ENCODE measurements at places on chromosomes 16 and 17. TPM values are rescaled to one million over a fixed set of nuclear protein-coding genes. Genes with fewer than 3 reads are reported as not detected.

- H3K4me3 ChIP-seq: peak overlapping the region; percentile 43
- no peaks in the 10 kb centered on the region for H3K27me3 ChIP-seq
Observed at GRCh38 chr17:47956791-47957590, 692 bp downstream of the PRR15L start.

DNA sequence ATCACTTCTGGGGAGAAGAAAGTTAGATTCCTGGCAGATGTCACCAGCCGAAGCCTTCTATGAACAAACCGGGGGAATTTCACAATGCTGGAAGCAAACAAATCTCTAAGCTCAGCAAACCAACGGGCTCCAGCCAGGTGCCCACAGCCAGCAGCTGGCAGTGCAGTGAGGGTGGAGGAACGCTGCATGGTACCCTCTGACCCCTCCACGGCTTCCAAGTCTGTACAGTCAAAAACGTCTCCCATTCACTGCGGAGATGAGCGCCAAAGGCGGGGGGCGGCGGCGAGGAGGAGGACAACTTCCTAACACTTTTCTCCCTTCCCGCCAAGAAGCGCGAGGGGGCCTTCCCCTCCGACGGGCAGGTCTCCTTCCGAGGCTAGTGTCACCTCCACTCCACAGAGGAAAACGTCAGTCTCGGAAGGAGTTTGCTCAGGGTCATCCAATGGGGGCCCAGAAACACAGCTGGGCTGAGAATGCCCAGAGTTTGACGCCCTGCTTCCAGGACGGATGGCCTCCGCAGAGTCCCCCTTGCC is 924 bp downstream of the ZNF598 start:
- no peaks in the 10 kb centered on the region for H3K27me3 ChIP-seq
- H3K4me1 ChIP-seq: peaks cover 29% of the 10 kb centered on the region
- H3K4me3 ChIP-seq: peak overlapping the region; percentile 96
- DNase-seq: no peak
- no peaks in the 10 kb centered on the region for H3K36me3 ChIP-seq
- peak overlapping the region; percentile 79 for H3K27ac ChIP-seq

DNA sequence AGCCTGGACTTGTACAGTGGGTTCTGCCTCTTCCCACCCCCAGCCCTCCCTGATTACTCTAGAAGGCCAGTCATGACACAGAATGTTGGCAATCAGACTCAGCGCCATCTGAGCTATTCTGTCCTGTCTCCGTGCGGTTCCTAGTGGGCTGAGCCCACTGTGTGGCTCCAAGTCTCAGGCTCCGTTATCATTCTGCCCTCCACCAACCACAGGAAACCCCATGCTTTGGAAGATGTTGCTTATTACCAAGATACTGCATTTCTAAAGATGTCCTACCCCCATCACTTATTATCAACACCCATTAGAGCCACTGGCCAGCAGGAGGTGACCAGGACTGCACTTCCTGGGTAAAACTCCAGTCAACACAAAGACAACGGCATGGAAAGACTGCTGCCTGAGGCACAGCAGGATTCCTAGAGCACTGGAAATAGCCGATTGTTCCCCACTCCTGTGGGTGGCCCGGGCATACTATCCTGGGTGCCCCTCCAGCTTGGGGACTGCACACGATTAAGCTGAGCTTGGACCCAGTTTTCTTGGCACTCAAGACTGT is 133.6 kb downstream of the AATF start:
- H3K4me3 ChIP-seq: no peak overlapping the region
- H3K4me1 ChIP-seq: no peaks in the 10 kb centered on the region
- no peak overlapping the region for H3K27ac ChIP-seq
- DNase-seq: no peak

BICDL2 gene
- 59.6 TPM for total RNA-seq

DNA sequence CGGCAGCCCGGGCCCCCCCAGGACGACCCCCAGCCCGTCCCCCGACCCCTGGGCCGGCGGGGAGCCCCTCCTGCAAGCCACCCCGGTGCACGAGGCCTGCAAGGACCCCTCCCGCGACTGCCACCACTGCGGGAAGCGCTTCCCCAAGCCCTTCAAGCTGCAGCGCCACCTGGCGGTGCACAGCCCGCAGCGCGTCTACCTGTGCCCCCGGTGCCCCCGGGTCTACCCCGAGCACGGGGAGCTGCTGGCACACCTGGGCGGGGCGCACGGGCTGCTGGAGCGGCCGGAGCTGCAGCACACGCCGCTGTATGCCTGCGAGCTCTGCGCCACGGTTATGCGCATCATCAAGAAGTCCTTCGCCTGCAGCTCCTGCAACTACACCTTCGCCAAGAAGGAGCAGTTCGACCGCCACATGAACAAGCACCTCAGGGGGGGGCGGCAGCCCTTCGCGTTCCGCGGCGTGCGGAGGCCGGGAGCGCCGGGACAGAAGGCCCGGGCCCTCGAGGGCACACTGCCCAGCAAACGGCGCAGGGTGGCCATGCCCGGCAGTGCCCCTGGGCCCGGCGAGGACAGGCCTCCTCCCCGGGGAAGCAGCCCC is 15.6 kb upstream of the ZFPM1 start:
- H3K4me3 ChIP-seq: no peak overlapping the region
- H3K36me3 ChIP-seq: no peaks in the 10 kb centered on the region
- no peak overlapping the region for H3K27ac ChIP-seq

DNA sequence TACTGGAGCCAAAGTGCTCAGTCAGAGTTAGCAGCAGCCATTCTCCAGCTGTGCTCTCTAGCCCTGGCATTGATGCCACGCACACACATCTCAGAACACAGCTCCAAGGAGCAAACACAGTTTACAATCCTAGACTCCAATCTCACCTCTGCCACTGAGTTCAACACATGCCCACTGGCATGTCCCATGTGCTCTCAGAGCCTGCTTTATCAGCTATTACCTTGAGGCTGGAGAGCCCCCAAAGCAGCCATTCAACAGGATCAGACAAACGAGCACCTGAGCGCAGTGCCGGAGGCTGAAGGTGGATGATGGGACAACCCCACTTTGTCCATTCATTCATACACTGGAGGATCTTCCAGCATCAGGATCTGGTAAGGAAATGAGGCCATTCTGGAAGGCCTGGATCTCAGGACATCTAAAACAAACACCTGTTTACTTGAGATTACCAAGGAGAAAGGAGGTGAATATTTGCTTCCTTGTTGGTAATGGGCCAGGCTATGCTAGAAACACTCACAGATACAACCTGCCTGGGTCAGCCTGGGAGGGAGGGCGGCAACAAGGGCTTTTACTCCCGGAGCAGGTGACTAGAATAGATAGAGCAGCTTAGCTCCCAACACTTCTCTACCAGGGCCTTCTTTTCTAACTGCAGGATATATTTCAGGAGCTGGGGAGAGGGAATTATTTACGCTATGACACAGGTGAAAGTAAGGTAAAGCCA is 25.4 kb downstream of the RANBP10 start:
- H3K36me3 ChIP-seq: no peaks in the 10 kb centered on the region
- H3K4me1 ChIP-seq: no peaks in the 10 kb centered on the region
- no peak for DNase-seq
- H3K27me3 ChIP-seq: no peaks in the 10 kb centered on the region

DNA sequence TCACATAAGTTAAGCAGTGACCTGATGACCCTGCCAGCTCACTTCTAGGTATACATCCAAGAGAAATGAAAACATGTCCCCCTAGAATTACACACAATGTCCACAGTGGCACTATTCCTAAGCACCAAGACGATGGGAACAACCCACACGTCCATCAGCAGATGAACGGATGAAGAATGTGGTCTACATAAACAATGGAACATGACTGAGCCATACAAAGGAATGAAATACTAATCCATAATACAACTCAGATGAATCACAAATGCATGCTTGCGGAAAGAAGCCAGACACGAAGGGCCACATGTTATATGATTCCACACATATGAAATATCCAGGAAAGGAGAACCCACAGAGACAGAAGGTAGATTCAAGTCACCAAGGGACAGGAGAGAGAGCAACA is 17.4 kb downstream of the USP22 start:
- DNase-seq: no peak
- H3K4me3 ChIP-seq: no peak overlapping the region
- H3K4me1 ChIP-seq: no peaks in the 10 kb centered on the region
- no peaks in the 10 kb centered on the region for H3K27me3 ChIP-seq
- H3K36me3 ChIP-seq: no peaks in the 10 kb centered on the region

DNA sequence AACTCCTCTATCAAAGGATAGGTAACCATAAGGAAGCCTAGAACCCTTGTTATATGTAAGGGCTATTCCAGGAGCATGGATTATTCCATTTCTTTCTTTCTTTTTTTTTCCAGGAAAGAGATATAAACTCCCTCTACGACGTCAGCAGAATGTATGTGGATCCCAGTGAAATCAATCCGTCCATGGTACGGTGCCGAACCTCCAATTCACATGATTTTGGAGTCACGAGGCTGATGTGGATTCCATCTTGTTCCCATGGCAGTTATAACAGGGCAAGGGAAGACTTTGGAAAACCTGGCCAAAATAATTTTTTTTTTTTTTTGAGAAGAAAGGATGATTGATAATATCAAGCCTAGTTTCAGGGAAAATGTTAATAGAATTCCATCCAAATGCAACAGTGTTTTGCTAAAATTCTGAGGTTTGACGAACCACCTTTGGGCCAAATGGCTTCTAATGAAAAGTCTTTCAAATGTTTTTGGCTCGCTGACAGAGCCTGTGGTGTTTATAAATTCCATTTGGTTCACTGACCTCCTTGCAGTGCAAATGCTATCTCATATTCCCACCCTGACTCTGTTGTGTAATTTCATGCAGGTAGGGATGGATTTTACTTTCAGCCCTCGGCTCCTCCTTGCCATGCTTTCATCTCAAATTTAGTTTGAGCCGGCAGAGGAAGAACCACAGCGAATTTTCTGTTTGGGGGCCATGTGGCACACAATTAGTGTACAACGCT is 90.0 kb downstream of the SDR42E1 start:
- no peaks in the 10 kb centered on the region for H3K36me3 ChIP-seq
- no peak for DNase-seq
- H3K27ac ChIP-seq: no peak overlapping the region
- no peak overlapping the region for H3K4me3 ChIP-seq
- H3K4me1 ChIP-seq: no peaks in the 10 kb centered on the region

MAPT gene
- 11.7 TPM for total RNA-seq

DNA sequence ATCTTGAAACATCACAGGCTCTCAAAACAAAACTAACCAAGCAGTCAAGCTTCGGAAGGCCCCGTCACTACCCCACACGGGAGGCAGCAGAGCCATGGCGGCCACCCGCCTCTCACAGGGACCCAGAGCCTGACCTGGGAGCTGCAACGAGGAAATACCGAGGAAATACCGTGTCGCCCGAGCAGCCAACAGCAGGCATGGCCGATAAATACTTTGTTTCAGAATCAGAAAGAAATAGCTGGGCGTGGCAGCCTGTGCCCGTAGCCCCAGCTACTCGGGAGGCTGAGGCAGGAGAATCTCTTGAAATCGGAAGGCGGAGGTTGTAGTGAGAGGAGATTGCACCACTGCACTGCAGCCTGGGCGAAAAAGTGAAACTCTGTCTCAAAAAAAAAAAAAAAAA is 6.9 kb downstream of the LMF1 start:
- H3K36me3 ChIP-seq: no peaks in the 10 kb centered on the region
- peak overlapping the region; percentile 83 for H3K27ac ChIP-seq
- peaks cover 17% of the 10 kb centered on the region for H3K4me1 ChIP-seq

GRCh38 chr17:71184716-71185115 is 936.1 kb upstream of the SOX9 start:
- DNase-seq: no peak
- no peak overlapping the region for H3K27ac ChIP-seq
- no peaks in the 10 kb centered on the region for H3K4me1 ChIP-seq

DNA sequence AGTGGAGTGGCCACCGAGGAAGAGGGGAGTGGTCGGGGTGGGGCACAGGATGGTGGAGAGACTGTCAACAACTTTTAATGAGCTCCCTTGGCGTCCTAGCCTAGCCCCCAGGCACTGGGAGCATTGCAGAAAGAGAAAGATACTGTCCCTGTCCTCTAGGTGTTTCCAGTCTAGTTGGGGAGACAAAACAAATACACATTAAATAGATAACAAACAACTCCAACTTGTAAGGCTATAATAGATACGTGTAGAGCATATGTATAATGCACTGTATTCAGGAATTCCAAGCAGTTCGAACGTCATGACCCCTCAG is 435 bp upstream of the UBE2O start:
- H3K27me3 ChIP-seq: no peaks in the 10 kb centered on the region
- DNase-seq: no peak
- H3K36me3 ChIP-seq: no peaks in the 10 kb centered on the region

- no peaks in the 10 kb centered on the region for H3K36me3 ChIP-seq
- no peaks in the 10 kb centered on the region for H3K27me3 ChIP-seq
- peak overlapping the region; percentile 32 for H3K27ac ChIP-seq
- peaks cover 18% of the 10 kb centered on the region for H3K4me1 ChIP-seq
Observed at GRCh38 chr17:63626551-63627180, 4.4 kb downstream of the MAP3K3 start.

GRCh38 chr16:66219491-66219890 is 147.0 kb upstream of the CDH5 start:
- H3K27me3 ChIP-seq: no peaks in the 10 kb centered on the region
- no peaks in the 10 kb centered on the region for H3K36me3 ChIP-seq
- H3K27ac ChIP-seq: no peak overlapping the region

- H3K4me3 ChIP-seq: no peak overlapping the region
- no peaks in the 10 kb centered on the region for H3K27me3 ChIP-seq
- H3K4me1 ChIP-seq: peaks cover 5% of the 10 kb centered on the region
Observed at GRCh38 chr17:57424777-57425188, 168.5 kb downstream of the MSI2 start.

MT1M gene
- 37.4 TPM for total RNA-seq

ADCY7 gene
- 2.0 TPM for total RNA-seq

GRCh38 chr16:3281222-3281820 is 2.0 kb upstream of the ZNF263 start:
- H3K36me3 ChIP-seq: peaks cover 5% of the 10 kb centered on the region
- H3K4me1 ChIP-seq: peaks cover 9% of the 10 kb centered on the region
- H3K27me3 ChIP-seq: no peaks in the 10 kb centered on the region
- no peak for DNase-seq
- H3K4me3 ChIP-seq: no peak overlapping the region

GRCh38 chr17:72338847-72339790 is 218.3 kb downstream of the SOX9 start:
- H3K4me3 ChIP-seq: no peak overlapping the region
- no peaks in the 10 kb centered on the region for H3K4me1 ChIP-seq
- H3K36me3 ChIP-seq: no peaks in the 10 kb centered on the region
- no peaks in the 10 kb centered on the region for H3K27me3 ChIP-seq
- H3K27ac ChIP-seq: no peak overlapping the region

DNA sequence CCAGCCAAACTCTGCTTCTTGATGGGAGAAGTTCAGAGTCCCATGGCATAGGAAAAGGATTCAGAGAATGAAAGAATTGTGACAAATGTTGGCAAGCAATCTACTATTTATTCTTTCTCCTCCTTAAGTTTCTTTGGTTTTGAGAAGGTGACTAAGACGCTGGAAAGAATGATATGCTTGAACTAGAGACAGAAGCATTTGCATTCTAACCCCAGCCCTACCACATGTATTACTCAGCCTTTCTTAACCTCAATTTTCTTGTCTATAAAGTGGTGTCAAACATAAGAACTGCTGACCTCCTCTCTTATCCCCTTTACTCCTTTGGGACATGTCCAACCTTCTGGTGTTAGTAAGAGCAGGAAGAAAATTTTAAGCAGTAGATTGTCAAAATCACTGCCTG is 124.7 kb downstream of the HS3ST2 start:
- H3K27ac ChIP-seq: no peak overlapping the region
- H3K4me3 ChIP-seq: no peak overlapping the region
- H3K27me3 ChIP-seq: no peaks in the 10 kb centered on the region
- no peaks in the 10 kb centered on the region for H3K4me1 ChIP-seq

SULT1A4 gene
- total RNA-seq: 2.5 TPM

- H3K4me1 ChIP-seq: no peaks in the 10 kb centered on the region
- no peak overlapping the region for H3K27ac ChIP-seq
- H3K27me3 ChIP-seq: no peaks in the 10 kb centered on the region
- no peak overlapping the region for H3K4me3 ChIP-seq
- H3K36me3 ChIP-seq: no peaks in the 10 kb centered on the region
- no peak for DNase-seq
Observed at GRCh38 chr16:3243882-3244281, 8.9 kb upstream of the ZNF200 start.

TLCD2 gene
- 2.3 TPM for total RNA-seq

All from prostate gland (tissue), 2 donors.